NCI-H2081 treated with DMSO at 0.1 percent for 48 hours (cell line): ENCODE measurements at places on chromosomes 7 and 10.

DNA sequence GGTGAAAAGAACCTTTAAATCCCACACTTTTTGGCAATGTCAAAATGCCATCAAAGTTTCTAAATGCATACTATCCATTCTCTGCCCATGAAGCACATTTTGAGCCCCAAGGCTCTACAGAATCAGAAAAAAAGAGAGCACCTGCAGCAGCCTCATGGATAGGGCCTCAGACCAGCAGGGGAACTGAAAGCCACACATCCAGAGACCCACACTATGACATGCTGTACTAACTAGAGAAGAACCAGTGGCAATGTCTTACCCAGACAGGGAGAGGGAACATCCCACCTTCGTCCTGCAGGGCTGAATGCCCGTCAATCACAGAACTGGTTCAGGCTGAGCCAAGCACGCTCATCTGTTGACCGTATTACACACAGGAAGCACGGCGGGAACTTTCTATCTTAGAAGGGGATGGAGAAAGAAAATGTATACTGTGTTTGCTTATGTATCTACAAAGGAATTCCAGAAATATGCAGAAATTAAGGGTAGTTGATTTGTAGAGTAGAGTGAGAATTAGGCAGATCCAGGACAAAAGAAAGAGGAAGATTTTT lies 237.2 kb downstream of the GLI3 start:
- no peak for DNase-seq

DNA sequence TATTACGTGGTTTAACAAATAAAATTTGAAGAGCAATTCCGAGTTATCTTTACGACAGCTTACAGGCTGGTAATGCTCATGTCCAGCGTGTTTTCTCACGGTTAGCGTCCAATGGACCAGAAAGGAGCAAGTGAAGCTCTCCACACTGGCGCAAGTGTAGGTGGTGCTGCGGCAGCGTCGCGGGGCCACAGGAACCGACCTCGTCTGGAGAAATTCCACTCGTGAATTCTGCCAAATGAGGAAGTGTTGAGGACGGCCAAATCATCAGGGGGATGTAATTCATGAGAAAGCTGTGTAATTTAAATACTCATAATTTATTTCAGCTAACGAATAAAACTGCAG lies 350 bp upstream of the ZNF37A start:
- DNase-seq: no peak

DNA sequence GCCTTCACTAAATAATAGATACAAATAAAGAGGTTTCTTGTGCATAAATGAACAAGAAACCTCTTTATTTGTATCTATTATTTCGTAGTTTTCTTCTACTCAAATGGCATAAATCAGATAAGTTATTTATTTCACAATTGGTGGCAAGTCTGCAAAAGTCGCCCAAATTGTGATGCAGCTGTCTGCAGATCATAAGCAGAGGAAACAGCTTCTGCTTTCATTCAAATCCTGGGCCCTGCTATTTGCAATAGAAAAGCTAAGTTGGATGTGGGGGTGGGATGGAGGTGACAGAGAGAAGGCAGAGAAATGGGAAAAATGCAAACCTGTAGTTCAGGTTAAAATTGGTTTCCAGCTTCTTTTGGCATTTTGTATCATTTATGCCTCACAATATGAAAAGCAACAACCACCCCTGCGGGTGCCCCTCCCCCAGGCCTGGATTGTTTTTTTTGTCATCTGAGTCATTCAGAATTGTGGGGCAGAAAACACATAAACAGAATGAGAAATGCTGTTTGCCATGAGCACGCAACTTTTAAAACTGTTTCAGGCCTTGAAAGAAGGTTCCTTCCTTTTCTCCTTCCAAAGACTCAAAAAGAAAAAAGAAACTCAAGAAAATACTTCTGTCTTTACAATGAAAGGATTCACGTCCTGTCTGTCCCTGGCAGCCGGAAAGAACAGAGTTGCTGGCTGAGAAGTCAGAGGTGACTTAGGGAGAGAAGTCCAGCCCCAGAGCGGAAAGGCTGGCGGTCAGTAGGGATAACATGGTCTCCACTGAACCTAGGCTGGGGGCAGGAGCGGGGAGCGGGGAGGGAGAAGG lies 132.9 kb downstream of the BAMBI start:
- no peak for DNase-seq

- no peak for DNase-seq
These were observed 11.4 kb downstream of the SCIN start for GRCh38 chr7:12581897-12582296.

- no peak for DNase-seq
These were observed 66.5 kb downstream of the EPDR1 start for GRCh38 chr7:37986908-37987330.

GRCh38 chr10:110211465-110211843 lies 4.0 kb downstream of the MXI1 start:
- no peak for DNase-seq

- DNase-seq: no peak
These were observed 5.8 kb upstream of the ATP6V0E2 start for GRCh38 chr7:149867762-149868622.

GRCh38 chr7:20241911-20242261 lies 24.7 kb upstream of the MACC1 start:
- no peak for DNase-seq

DNA sequence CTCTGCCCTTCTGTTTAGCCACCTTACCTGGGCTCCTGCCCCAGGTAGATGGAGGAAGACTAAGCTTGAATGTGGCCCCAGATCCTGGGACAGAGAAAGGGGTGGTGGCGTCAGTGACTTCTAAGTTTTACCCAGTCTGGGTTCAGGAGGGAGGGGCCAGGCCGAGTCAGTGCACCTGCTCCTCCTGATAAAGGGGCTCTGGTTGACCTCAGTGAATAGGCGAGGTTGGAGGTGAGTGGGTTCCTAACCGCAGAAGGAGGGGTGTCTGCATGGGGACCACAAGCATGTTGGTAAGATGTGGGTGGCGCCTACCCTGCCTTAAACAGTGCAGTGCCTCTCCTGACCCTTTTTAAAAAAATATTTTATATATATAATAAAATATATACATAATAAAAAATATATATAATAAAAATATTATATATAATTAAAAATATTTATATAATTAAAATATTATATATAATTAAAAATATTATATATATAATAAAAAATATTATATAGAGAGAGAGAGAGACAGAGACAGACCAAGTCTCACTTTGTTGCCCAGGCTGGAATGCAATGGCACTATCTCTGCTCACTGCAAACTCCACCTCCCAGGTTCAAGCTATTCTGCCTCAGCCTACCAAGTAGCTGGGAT lies 97.3 kb upstream of the GTF2I start:
- no peak for DNase-seq
